Astrocyte (in vitro differentiated cells and primary cell): ENCODE measurements at places on chromosomes 5 and 9. TPM values are rescaled to one million over a fixed set of nuclear protein-coding genes. Genes with fewer than 3 reads are reported as not detected.

TMEM174 gene
- not detected in 2 replicates for total RNA-seq

C5orf58 gene
- not detected in 2 replicates for total RNA-seq

DNA sequence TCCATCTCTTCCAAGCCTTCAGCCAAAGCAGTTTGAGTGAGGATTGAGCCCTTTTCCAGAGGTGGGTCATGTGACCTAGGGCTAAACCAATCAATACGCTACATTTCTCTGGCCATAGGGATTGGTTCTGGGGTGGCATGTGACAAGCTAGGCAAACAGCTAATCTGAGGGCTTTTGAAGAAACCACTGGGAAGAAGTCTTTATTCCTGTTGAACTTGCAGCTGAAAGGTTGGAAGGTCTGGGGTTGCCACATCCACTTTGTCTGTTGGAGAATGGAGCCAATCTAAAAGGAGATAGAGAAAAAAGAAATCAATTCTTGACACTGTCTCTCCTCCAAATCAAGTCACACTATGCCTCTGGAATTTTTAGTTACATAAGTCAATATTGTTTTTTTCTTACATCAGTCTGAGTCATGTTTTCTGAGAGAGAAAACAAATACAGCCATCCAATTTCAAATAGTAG lies 637.8 kb upstream of the WWC1 start:
- peaks cover 21% of the 10 kb centered on the region for H3K4me1 ChIP-seq
- peak overlapping the region; percentile 51 for H3K27ac ChIP-seq
- DNase-seq, result no peak
- no peak overlapping the region for H3K4me3 ChIP-seq
- no peaks in the 10 kb centered on the region for H3K36me3 ChIP-seq

NMUR2 gene
- total RNA-seq, result not detected in 2 replicates

- H3K4me3 ChIP-seq, result no peak overlapping the region
- H3K36me3 ChIP-seq, result no peaks in the 10 kb centered on the region
- H3K4me1 ChIP-seq, result no peaks in the 10 kb centered on the region
- DNase-seq, result peak; percentile 20
- no peak overlapping the region for H3K27ac ChIP-seq
Measured at GRCh38 chr5:93053825-93054224, 527.2 kb downstream of the NR2F1-AS1 start.

SHC3 gene
- total RNA-seq, result 3.1 and 4.6 TPM in 2 replicates

C1QTNF3 gene
- total RNA-seq, result 0.58 and 0.95 TPM in 2 replicates

- H3K36me3 ChIP-seq, result no peaks in the 10 kb centered on the region
- no peaks in the 10 kb centered on the region for H3K27me3 ChIP-seq
- H3K4me1 ChIP-seq, result peaks cover 33% of the 10 kb centered on the region
- no peak for DNase-seq
Measured at GRCh38 chr5:1787472-1788047, 12.1 kb downstream of the MRPL36 start.

DNA sequence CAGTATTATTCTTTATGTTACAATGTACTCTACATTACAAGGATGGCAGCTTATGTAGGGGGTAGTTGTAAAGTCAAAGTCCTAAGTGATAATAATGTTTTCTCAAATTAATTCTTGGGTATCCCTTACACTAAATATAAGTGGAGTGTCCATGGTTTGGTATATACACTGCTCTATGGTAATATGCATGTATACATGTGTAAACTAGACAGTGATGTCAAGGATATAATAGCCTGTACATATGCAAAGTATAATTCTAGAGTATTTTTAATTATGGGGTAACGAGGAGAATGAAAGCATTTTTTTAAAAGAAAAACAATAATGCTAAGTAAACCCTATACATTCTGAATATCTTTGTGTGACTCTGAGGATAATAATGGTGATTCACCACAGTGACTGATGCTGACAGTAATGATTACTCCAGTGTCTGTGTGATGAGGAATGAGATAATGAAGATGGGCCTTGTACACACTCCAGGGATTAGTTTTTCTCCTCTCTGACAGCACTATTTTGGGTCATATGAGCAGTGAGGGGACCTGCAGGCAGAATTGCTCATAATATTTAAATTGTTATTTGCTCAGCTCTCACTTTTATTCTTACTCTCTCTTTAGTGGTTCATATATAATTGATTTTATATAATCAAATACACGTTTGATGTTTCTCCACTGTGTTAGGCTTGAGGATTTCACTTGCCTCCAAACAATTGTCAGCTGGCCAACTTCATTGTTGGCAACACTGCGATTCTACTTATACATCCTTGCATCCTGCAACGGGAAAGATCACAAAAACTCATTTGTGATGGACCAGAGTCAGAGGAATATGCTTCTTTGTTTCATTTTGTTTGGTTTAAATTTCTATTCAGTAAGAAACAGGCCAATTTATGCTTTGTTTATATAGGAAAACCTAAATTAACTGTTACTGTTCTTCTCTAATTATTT lies 88.2 kb downstream of the NREP start:
- H3K27ac ChIP-seq, result no peak overlapping the region
- no peaks in the 10 kb centered on the region for H3K27me3 ChIP-seq
- H3K4me1 ChIP-seq, result no peaks in the 10 kb centered on the region
- H3K4me3 ChIP-seq, result no peak overlapping the region

PCDHB9 gene
- total RNA-seq, result 3.6 and 5.3 TPM in 2 replicates

- H3K27ac ChIP-seq, result no peak overlapping the region
- H3K27me3 ChIP-seq, result no peaks in the 10 kb centered on the region
- no peak overlapping the region for H3K4me3 ChIP-seq
- DNase-seq, result no peak
- H3K4me1 ChIP-seq, result peaks cover 17% of the 10 kb centered on the region
- peaks cover 30% of the 10 kb centered on the region for H3K36me3 ChIP-seq
Measured at GRCh38 chr9:134726722-134727034, 85.1 kb downstream of the COL5A1 start.

DNA sequence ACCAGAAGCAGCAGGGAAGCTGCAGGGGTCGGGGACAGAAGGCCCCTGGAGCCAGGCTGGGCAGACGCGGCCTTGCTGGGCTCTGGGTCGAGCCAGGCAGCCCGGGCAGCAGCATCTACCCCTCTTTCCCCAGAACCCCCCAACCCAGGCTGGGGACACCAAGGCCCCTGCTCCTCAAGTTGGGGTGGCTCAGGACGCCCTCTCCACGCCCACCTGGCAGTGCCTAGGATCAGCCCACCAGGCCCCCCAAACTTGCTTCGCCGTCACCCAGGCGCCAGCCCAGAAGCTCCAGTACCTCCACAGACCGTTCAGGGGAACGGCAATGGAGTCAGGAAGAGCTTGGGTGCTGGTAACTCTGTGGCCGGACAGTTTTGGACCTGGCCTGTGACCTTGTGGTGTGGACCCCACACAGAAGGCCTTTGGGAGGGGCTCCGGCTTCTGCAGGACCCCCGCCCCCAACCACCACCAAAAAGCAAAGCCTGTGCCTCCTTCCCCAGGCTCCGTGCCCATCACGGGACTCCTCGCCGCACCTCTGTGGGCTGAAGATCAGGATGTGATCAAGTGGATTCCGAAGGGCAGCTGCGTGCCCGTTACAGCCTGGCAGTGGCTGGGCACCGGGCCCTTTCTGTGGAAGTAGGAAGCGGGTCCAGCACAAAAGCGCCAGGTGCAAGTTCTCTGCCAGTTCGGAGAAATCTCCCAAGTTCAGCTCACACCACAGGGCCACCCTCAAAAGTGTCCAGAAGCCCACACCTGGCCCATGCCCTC lies 2.1 kb downstream of the SLC12A7 start:
- H3K27me3 ChIP-seq, result peaks cover 17% of the 10 kb centered on the region
- no peak overlapping the region for H3K4me3 ChIP-seq
- no peaks in the 10 kb centered on the region for H3K4me1 ChIP-seq
- H3K27ac ChIP-seq, result no peak overlapping the region
- no peak for DNase-seq
- H3K36me3 ChIP-seq, result no peaks in the 10 kb centered on the region

DNA sequence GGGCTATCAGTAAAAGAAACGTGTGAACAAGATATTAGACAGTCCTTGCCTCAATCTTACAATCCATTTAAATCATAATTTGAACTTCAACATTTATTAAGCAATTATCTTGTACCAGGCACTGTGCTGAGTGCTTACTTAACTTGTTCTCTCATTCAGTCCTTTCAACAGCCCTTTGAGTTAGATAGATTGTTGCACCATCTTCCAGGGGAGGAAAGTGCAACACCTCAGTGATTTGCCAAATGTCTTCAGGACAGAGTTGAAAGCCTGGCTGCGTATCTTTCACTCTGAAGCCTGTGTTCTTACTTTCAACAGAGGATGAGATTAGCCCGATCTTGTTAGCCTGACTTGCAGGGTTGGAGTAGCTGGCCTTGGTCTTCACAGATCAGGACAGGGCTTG lies 34.2 kb upstream of the SUB1 start:
- H3K27ac ChIP-seq, result no peak overlapping the region
- DNase-seq, result no peak
- H3K4me1 ChIP-seq, result no peaks in the 10 kb centered on the region
